ENCODE measurements at places on chromosomes 12 and 14. TPM values are rescaled to one million over a fixed set of nuclear protein-coding genes. Genes with fewer than 3 reads are reported as not detected.

DNA sequence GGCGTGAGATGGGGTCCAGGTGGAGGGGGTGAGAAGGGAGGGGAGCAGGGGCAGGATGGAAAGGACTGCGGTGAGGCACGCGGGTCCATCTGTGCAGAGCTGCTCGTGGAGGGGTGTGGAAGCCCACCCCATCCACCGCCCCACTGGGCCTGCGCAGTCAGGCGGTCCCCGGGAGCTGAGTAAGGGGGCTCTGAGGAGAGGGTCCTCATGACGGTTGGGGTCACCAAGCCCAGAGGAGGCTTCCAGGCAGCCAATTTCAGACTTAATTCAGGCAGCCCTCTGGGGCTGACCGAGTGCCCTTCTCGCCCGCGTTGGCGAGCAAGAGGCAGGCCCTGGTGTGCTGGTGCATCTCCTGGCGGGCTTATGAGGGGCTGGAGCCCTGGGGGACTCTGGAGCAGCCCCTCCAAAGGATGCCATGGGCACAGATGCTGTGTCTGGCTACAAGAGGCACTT, 115.5 kb downstream of the KIF26A start:
- DNase-seq, result no peak

GRCh38 chr12:113425960-113426453, 3.8 kb downstream of the SDSL start:
- DNase-seq, result no peak

- DNase-seq, result no peak
Measured at GRCh38 chr12:87943762-87944161, 85.4 kb downstream of the C12orf50 start.

- DNase-seq, result no peak
Measured at GRCh38 chr12:23631786-23632377, 317.6 kb downstream of the SOX5 start.

- DNase-seq, result no peak
Measured at GRCh38 chr12:26648999-26649398, 184.0 kb downstream of the ITPR2 start.

DNA sequence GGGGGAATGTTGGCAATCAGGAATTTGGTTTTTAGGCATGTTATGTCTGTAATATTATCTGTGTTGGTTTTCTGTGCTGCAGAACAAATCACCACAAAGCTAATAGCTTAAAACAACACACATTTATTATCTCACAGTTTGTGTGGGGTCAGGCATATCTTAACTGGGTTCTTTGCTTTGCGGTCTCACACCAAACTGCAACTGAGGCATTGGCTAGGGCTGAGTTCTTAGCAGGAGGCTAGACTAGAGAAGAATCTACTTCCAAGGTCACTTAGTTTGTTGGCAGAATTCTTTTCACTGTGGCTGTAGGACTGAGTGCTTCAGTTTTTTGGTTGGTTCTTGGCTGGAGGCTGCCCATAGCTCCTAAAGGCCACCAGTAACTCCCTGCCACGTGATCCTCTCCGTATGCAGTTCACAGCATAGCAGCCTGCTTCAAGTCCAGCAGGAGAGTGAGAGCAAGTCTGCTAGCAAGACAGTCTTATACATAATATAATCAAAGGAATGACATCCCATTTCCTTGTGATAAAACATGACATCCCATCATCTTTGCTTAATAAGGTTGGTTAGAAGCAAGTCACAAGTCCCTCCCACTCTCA, 21.6 kb downstream of the ATF1 start:
- no peak for DNase-seq

The PNMA1 gene
- total RNA-seq, result 22.9 TPM

The KSR2 gene
- 0.02 TPM for total RNA-seq

Measured in activated CD8-positive, alpha-beta T cell treated with anti-CD3 and anti-CD28 coated beads for 36 hours (primary cell).